Trophoblast cell (in vitro differentiated cells and primary cell): ENCODE measurements at places on chromosomes 12 and 14.

GRCh38 chr14:56154321-56154720 is 36.1 kb downstream of the PELI2 start:
- no peak for DNase-seq

- no peak for DNase-seq
Observed at GRCh38 chr12:124746649-124747425, 116.8 kb downstream of the SCARB1 start.

- DNase-seq = peak; percentile 57
Observed at GRCh38 chr12:109998241-109998903, 858 bp upstream of the ANKRD13A start.

DNA sequence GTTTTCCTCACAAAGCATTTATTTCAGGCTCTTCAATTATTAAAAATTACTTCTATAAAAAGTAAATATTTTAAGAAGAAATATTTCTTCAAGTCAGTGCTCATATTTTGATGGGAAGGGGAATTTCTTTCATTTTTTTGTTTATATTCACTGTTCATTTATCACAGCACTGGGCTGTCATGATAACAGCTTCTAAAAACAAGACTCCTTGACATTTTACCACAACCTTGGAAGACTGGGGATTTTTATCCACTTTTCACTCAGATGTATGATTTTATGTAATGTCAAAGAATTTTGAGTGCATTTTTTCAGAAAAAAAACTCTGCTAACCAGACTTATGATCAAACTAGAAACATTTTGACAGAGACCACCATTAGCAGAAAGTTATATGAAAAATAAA is 149.7 kb downstream of the PHLDA1 start:
- no peak for DNase-seq

- DNase-seq = peak; percentile 78
Observed at GRCh38 chr14:21917699-21918436, 244.2 kb upstream of the OR4E1 start.

GRCh38 chr12:188910-189621 is 24.9 kb downstream of the SLC6A12 start:
- peak; percentile 25 for DNase-seq

DNA sequence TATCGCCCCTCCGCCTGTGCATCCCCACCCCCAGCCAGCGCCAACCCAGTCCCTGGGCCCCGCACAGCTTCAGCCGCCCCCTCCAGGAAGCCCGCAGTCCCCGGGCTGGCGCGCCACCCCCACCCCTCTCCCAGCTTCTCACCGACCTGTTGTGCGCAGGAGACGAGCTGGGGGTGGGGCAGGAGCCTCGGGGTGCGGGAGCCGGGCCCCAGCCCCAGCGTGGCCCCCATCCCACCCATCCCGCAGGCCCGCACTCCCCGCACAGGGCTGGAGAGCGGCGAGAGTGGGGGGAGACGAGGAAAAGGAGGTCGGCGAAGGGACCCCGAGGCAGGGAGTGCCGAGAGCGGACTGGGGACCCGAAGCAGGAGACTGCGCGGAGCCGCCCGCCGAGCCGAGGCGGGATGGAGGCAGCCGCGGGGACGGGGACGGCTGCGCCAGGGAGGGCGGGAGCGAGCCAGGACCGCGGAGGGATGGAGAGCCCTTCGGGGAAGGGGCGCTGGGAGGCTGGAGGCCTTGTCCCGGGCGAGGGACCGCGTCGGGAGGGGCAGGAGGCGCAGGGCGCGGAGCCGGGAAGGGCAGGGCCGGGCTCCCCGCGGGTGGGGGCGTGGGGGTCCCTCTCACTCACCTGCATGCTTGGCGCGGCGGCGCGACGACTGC is 498 bp downstream of the PIANP start:
- DNase-seq = no peak

GRCh38 chr14:99537399-99537798 is 56.2 kb downstream of the CCNK start:
- no peak for DNase-seq
